Fibroblast of skin of abdomen (primary cell): ENCODE measurements at places on chromosomes 5 and 9.
A peak's percentile ranks its signal among the peaks of the same experiment; 100 is the strongest.

- DNase-seq: no peak
Observed at GRCh38 chr5:133309984-133310621, 258.3 kb downstream of the HSPA4 start.

- DNase-seq: peak; percentile 9
Observed at GRCh38 chr5:85000671-85001070, 616.0 kb upstream of the EDIL3 start.

DNA sequence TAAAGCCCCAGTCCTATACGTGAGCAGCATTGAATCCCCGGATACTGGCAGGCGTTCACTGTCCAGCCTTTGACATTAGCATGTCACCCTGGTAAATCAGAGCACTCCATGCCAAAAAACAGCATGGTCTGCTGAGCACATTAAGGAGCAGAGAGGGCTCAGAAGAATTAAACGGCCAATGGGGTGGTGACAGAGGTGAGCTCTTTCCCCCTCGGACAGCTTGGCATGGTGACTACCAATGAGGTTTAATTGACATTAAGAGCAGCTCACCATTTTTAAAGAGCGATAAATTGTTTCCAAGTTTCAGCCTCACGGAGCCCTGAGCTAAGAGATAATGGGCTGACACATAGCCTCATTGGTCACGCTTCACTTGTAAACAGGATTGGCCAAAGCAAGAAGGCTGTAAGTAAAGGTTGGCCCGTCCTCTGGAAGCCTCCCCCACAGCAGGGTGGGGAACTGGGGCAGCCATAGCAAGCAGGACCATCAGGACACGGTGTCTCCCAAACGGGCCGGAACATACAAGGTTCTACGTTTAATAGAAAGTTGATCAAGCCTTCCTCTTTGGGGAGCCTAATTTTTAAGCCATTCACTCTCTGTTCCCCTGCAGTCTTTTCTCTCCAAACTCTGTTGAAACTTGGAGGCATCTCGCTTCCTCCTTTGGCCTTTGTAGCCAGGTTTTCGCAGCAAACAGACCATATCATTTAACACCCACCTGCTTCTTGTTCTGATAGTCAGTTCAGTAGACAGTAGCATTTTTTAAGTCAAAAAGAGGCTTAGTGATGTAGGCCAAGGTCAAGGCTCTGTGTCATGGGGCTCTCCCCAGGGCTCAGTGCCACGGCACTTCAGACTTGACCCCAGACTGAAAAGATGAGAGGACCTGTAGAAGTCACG lies 25.9 kb downstream of the QRFP start:
- no peak for DNase-seq

DNA sequence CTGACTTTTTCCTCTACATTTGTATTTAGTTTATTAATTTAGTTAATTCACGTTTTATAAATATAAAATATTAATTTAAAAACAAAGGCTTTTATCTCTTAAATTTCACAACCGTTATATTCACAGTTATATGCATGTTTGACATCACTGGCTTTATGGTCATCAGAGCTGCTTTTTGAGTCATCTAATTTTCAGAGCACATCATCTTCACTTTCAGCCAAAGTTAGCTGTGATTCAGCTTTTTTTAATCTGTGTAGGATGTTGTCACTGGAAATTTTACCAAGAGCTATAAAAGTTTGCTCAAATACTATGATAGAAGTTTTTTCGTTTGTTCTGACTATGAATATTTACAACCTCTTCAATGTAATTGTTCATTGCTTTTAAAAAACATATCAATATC lies 12.4 kb downstream of the CDC37L1 start:
- DNase-seq: peak; percentile 43

- no peak for DNase-seq
Observed at GRCh38 chr5:15610216-15610615, 110.2 kb downstream of the FBXL7 start.

- peak; percentile 80 for DNase-seq
Observed at GRCh38 chr5:43207601-43208000, 15.6 kb downstream of the NIM1K start.

- no peak for DNase-seq
Observed at GRCh38 chr5:151497391-151498002, 50.1 kb downstream of the SLC36A1 start.

GRCh38 chr9:20320921-20321320 lies 301.4 kb downstream of the MLLT3 start:
- no peak for DNase-seq

DNA sequence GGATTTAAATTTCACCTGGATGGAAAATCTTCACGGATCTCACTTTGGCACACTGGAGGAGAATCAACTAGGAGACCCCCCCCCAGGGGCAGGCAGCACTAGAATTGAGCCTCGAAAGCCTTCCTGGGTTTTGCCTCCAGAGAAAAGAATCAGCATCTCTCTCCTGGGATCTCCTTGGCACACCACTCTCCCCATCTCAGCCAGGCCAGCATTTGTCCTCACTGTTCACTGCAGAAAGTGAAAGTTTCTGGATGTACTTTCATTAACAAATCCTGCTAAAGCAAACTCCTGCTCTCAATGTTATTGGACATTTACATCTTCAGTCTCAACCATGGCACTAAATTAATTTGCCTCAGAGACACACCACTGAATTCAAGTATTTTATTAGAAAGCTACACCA lies 312.2 kb downstream of the SLIT3 start:
- DNase-seq: no peak

- no peak for DNase-seq
Observed at GRCh38 chr5:154491941-154492340, 13.9 kb upstream of the HAND1 start.

GRCh38 chr5:14668181-14668591 lies 3.7 kb downstream of the OTULIN start:
- DNase-seq: no peak

DNA sequence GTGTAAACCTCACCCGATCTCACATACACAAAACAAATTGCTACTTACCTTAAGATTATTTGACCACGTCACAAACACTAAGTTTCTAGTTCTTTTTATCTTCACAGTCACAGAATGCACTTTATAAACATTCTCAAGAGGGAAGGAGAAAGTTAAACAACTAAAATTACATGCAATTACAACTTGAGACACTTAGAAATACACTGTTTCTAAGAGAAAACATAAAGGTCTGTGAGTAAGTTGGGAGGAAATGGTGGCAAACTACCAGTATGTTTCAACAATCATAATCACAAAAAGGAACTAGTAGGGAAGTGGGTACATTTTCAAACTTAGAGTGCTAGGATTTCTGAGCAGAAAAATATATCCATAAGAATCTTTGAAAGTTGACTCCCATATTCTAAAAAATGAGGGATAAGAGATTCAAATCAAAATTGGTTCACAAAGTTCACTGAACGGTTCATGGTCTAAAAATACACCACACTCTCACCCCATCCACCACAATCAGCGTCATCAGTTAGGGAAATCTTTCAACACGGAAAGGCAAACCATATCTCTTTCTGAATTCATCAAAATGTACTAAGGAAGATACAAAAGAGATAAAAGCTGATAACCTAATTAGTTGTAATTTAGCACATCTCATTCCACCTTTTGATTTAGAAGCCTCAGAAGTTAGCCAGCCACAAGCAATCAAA lies 182.6 kb downstream of the BNC2 start:
- DNase-seq: no peak

- DNase-seq: no peak
Observed at GRCh38 chr5:175015028-175015685, 290.8 kb downstream of the MSX2 start.

GRCh38 chr9:134655101-134655500 lies 13.5 kb downstream of the COL5A1 start:
- DNase-seq: no peak

GRCh38 chr5:72221541-72221940 lies 98.5 kb downstream of the MRPS27 start:
- no peak for DNase-seq
